Stimulated activated CD8-positive, alpha-beta memory T cell treated with anti-CD3 and anti-CD28 coated beads, Interleukin-15, amount 100 ng/mL, for 24 hours (primary cell): ENCODE measurements at places on chromosomes 12 and 14.

GRCh38 chr12:121718653-121719239 lies 6.2 kb downstream of the TMEM120B start:
- no peak for DNase-seq

GRCh38 chr12:25401547-25402345 lies 151.0 kb upstream of the KRAS start:
- no peak for DNase-seq

GRCh38 chr12:48977290-48978281 lies 536 bp upstream of the WNT1 start:
- peak; percentile 75 for DNase-seq

- no peak for DNase-seq
Measured at GRCh38 chr12:57416039-57416996, 14.5 kb downstream of the R3HDM2 start.

- no peak for DNase-seq
Measured at GRCh38 chr12:43169115-43169681, 382.8 kb downstream of the ADAMTS20 start.

- no peak for DNase-seq
Measured at GRCh38 chr12:51185171-51185717, 12.3 kb upstream of the TFCP2 start.

DNA sequence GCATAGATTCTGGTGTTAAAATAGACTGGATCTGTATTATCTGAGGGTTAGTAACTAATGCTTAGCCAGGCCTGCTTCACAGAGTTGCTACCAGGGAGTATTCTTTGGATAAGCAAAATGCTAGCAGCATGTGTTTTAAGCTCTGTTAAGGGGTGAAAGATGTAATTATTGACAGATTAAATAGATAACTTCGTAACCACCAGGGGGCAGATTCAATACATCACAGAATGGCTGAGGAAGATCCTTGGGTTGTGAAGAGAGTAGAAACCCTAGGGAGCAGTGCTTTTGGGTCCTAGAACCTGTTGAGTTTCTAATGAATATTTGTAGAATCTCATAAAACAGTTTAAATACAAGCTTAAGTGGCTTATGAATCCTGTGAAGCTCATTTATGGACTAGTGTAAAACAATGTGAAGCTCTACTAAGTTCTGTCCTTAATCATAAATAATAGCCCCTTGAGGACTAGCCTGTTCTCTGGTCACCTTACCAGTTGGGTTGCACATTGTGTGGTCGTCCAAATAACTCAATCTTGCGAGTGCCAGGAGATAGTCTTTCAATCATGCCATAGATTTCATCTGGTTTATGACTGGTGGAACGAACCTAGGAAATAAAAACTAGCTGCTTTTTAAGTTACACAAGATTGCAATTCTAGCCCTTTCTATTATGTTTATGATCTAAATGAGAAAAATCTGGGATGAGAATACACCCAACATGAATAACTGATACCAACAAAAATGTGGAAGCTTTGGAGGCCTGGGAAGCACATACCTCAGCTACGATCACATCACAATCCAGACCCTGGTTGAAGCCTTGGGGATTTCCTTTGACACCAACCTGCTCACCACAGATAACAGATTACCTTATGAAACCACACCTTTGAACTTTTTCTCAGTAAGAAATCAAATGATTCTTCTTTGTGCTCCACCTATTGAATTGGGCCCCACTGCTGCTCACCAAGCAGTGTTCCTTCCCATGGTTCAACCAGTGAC lies 12.3 kb downstream of the METTL3 start:
- DNase-seq, result no peak

- DNase-seq, result no peak
Measured at GRCh38 chr12:1803736-1804135, 16.6 kb upstream of the LRTM2 start.

- DNase-seq, result no peak
Measured at GRCh38 chr12:54740882-54741281, 92.7 kb upstream of the DCD start.

- DNase-seq, result no peak
Measured at GRCh38 chr12:88469154-88469553, 111.1 kb downstream of the KITLG start.

DNA sequence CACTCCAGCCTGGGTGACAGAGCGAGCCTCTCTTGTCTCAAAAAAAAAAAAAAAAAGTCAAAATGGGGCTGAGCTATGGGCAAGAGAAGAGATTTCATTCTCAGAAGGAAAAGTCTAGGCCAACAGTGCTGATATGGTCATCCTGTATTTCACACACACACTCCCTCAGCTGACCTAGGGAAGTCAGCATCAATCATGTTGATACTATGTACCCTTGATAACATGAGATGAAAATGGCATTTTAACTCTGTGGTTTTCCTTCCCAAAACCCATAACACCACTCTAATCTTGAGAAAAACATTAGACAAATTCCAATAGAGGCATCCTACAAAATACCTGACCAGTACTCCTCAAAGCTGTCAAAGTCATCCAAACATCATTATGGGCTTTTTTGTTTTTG lies 2.3 kb upstream of the NEMP1 start:
- no peak for DNase-seq

DNA sequence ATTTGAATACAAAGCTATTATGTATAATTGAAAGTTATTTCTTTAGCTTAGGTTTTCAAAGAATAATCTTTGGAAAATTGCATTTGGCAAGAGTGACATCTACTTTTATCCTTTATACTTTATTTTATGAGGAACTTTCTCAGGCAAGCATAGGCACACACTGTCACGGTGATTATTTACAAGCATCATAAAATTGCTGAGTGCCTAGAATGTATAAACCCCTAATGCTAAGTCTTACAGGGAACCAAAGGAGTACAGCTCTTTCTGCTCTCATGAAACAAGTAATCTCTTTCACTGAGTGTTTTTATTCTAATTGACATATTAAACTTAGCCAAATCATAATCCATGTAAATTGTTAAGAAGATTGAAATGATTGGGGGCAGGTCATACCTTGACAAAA lies 154.9 kb downstream of the FSCB start:
- no peak for DNase-seq

- no peak for DNase-seq
Measured at GRCh38 chr12:79299447-79300198, 391.1 kb downstream of the PAWR start.

DNA sequence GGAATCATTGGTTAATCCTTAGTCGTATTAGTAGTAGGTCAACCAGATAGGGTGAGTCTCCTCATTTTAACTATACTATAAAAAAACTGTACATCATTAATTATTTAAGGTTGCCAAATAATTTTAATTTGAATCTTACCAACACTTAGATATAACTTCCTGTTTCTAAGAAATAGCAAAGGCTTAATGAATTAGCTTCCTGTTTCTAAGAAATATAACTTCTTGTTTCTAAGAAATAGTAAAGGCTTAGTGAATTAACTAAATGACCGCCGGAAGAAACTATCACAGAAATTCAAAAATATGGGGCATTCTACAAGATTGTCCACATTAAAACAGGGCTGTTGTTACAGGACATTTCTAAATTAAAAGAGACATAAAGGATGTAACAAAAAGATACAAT lies 392.9 kb upstream of the FOXG1 start:
- no peak for DNase-seq

DNA sequence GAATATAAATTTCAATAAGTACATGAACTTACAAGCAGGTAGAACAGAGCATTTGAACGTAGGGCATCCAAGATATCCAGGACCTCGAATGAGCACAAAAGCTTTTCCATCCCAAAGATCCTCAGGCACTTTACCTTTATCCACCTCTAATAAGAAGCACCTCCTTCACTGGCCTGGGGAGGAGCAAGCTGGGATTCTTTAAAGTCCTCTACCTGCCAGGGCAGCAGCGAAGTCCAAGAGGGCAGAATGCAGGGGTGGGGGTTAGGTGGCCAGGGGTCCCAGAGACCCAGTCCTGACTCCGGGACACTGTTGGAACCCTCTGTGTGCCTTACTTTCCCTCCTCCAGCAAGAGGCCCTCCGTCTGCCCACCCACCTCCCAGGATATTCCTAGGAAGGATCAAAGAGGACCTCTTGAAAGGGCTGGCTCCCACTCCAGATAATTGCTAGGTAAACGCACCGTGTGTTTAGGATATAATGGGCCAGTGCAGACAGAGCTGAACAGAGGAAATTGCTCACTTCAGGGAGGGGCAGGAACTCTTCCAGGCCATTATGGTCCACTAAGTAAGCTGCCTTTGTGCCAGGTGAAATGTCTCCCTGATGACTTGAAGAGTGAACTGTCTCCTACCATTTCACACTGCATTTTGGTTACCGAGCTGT lies 68.1 kb downstream of the TTC9 start:
- no peak for DNase-seq

GRCh38 chr12:29427964-29428363 lies 47.0 kb upstream of the ERGIC2 start:
- no peak for DNase-seq

- DNase-seq, result no peak
Measured at GRCh38 chr12:68250454-68250853, 3.0 kb downstream of the IL22 start.

DNA sequence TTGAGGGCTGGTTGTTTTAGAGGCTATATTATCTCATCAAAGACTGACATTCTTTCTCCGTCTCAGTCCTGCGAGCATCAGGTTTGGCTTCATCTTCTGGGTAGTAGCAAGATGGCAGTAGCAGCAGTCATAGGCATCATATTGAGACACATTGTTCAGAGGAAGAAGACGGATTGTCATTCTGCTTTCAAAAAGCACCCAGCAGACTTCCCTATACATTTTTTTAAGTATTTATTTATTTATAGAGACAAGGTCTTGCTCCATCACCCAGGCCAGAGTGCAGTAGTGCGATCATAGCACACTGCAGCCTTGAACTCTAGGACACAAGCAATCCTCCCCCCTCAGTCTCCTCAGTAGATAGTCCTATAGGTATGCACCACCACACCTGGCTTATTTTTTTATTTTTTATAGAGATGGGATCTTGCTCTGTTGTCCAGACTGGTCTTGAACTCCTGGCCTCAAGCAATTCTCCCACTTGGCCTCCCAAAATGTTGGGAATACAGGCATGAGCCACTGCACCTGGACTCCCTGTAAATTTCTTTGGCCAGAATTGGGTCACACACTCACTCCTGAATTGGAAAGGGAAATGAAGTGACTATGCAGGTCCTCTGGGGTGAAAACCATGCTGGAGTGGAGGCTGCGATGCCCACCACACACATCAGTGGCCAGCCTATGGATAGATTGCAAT lies 125.4 kb downstream of the SLC38A6 start:
- no peak for DNase-seq

GRCh38 chr12:112096667-112097066 lies 11.9 kb downstream of the NAA25 start:
- DNase-seq, result no peak

- no peak for DNase-seq
Measured at GRCh38 chr14:34797747-34798583, 77.2 kb downstream of the BAZ1A start.

DNA sequence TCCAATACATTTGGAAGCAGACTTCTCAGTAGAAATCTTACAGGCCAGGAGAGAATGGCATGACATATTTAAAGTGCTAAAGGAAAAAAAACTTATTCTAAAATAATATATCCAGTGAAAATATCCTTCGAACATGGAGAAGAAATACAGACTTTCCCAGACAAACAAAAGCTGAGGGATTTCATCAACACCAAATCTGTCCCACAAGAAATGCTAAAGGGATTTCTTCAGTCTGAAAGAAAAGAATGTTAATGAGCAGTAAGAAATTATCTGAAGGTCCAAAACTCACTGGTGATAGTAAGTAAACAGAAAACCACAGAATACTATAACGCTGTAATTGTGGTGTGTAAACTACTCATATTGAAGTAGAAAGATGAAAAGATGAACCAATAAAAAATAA lies 103.9 kb downstream of the INSM2 start:
- no peak for DNase-seq

DNA sequence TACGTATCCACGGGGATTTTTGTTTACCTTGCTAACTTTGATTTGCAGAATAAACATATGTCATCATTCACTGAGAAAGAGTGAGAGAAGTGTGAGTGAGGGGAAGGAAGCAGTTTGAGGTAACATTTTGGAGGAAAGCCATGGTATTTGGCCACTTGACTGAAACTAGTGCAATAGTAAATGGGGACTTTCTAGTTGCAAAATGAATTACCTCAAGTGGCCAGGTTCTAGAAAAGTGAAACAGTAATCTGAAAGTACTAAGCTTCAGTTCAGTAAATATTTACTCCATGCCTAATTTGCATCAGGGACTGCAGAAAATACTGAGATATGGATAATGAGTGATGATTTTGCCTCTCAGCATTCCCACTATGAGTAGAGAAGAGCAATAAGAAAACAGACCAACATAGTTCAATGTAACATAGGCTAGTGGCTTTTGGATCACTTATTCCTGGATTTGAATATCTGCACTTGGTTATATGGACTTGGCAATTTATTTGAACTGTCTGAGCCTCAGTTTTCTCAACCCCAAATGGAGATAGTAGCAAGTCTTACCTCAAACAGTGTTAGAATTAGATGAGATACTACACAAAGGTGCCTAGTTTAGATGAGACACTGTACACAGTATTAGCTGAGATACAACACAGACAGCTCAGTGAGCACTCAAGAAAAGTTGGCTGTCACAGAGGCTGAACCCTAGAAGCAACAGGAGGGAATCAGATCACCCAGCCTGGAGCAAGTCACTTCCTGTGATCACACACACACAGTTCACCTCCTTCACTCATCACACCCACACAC lies 439.1 kb downstream of the NPAS3 start:
- DNase-seq, result no peak

GRCh38 chr12:40325349-40325960 lies 100.7 kb downstream of the LRRK2 start:
- no peak for DNase-seq

- no peak for DNase-seq
Measured at GRCh38 chr14:97824218-97824617, 1027.0 kb downstream of the VRK1 start.

GRCh38 chr12:111193496-111193895 lies 175.4 kb downstream of the PHETA1 start:
- DNase-seq, result no peak

GRCh38 chr14:31425905-31426304 lies 5.6 kb upstream of the HEATR5A start:
- DNase-seq, result no peak

DNA sequence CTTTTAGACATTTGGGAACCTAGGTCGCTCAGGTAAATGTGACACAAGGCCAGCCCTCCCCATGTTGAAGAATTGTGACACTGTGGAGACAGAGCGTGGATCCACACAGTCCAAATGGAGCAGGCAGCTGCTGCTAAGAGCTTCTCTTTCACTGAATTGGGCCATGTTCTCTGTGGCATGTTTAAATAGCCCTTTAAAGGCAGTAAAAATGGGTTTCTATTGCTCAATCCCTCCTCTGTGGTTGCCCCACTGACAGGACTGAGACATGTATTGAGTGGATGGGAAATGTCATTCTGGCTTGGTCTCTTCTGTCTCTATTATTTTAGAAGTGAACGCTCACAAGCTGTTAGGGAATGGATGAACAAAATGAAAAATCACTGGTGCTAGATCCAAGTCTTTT lies 84.0 kb upstream of the PRICKLE1 start:
- no peak for DNase-seq

- no peak for DNase-seq
Measured at GRCh38 chr12:46452061-46452615, 79.6 kb upstream of the SLC38A2 start.
